ENCODE measurements at places on chromosomes 3 and 15. TPM values are rescaled to one million over a fixed set of nuclear protein-coding genes. Genes with fewer than 3 reads are reported as not detected.
A peak's percentile ranks its signal among the peaks of the same experiment; 100 is the strongest.

GRCh38 chr15:39232512-39232911 is 348.4 kb upstream of the THBS1 start:
- no peaks in the 10 kb centered on the region for H3K36me3 ChIP-seq
- H3K27ac ChIP-seq: no peak overlapping the region
- H3K4me1 ChIP-seq: no peaks in the 10 kb centered on the region
- no peaks in the 10 kb centered on the region for H3K27me3 ChIP-seq
- DNase-seq: no peak

Gene CYP19A1
- total RNA-seq: 0.69 TPM

- no peak overlapping the region for H3K4me3 ChIP-seq
- DNase-seq: no peak
- H3K36me3 ChIP-seq: no peaks in the 10 kb centered on the region
- no peak overlapping the region for H3K27ac ChIP-seq
- H3K4me1 ChIP-seq: peaks cover 11% of the 10 kb centered on the region
Observed at GRCh38 chr3:169363318-169364265, 299.9 kb downstream of the MECOM start.

- no peak overlapping the region for H3K4me3 ChIP-seq
- no peak overlapping the region for H3K27ac ChIP-seq
- H3K4me1 ChIP-seq: peaks cover 9% of the 10 kb centered on the region
- DNase-seq: no peak
- no peaks in the 10 kb centered on the region for H3K36me3 ChIP-seq
Observed at GRCh38 chr15:36024031-36024688, 478.2 kb upstream of the DPH6 start.

DNA sequence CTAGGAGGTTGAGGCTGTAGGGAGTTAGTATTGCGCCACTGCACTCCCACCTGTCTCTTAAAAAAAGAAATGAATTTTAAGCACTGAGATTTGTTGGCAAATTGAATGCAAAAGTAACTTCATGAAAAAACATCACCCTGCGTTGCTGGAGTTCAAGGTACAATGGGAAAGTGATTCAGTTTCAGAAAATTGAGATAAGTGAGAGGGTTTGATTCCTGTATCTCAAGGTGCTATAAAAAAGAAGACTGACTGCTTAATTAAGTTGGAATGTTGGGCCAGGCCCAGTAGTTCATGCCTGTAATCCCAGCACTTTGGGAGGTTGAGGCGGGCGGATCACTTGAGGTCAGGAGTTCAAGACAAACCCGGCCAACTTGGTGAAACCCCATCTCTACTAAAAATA is 39.1 kb downstream of the IQGAP1 start:
- H3K4me1 ChIP-seq: peaks cover 5% of the 10 kb centered on the region
- no peaks in the 10 kb centered on the region for H3K36me3 ChIP-seq
- no peak overlapping the region for H3K27ac ChIP-seq
- no peaks in the 10 kb centered on the region for H3K27me3 ChIP-seq
- H3K4me3 ChIP-seq: no peak overlapping the region

- no peaks in the 10 kb centered on the region for H3K4me1 ChIP-seq
- H3K36me3 ChIP-seq: no peaks in the 10 kb centered on the region
- no peak overlapping the region for H3K4me3 ChIP-seq
- no peak overlapping the region for H3K27ac ChIP-seq
- H3K27me3 ChIP-seq: peaks cover 9% of the 10 kb centered on the region
Observed at GRCh38 chr15:93247466-93248121, 158.6 kb upstream of the RGMA start.

Gene P2RY1
- 4.6 TPM for total RNA-seq

Gene GRM7
- 1.1 TPM for total RNA-seq

GRCh38 chr15:22887157-22887951 is 48.9 kb downstream of the NIPA2 start:
- peaks cover 2% of the 10 kb centered on the region for H3K36me3 ChIP-seq
- no peaks in the 10 kb centered on the region for H3K27me3 ChIP-seq
- DNase-seq: peak; percentile 42
- H3K27ac ChIP-seq: no peak overlapping the region

- H3K4me1 ChIP-seq: no peaks in the 10 kb centered on the region
- H3K27ac ChIP-seq: no peak overlapping the region
- no peaks in the 10 kb centered on the region for H3K27me3 ChIP-seq
- DNase-seq: no peak
- no peaks in the 10 kb centered on the region for H3K36me3 ChIP-seq
- H3K4me3 ChIP-seq: no peak overlapping the region
Observed at GRCh38 chr3:187902936-187903335, 157.7 kb upstream of the BCL6 start.

Gene CLDN16
- total RNA-seq: 0.18 TPM

GRCh38 chr3:39150803-39151631 is 2.4 kb downstream of the CSRNP1 start:
- H3K27ac ChIP-seq: peak overlapping the region; percentile 96
- H3K4me3 ChIP-seq: no peak overlapping the region
- H3K4me1 ChIP-seq: peaks cover 58% of the 10 kb centered on the region
- no peaks in the 10 kb centered on the region for H3K27me3 ChIP-seq
- DNase-seq: peak; percentile 79

- no peak overlapping the region for H3K4me3 ChIP-seq
- no peaks in the 10 kb centered on the region for H3K27me3 ChIP-seq
- DNase-seq: no peak
- H3K27ac ChIP-seq: peak overlapping the region; percentile 65
- peaks cover 69% of the 10 kb centered on the region for H3K4me1 ChIP-seq
- H3K36me3 ChIP-seq: no peaks in the 10 kb centered on the region
Observed at GRCh38 chr3:16904423-16905417, 20.0 kb downstream of the PLCL2 start.

- no peaks in the 10 kb centered on the region for H3K27me3 ChIP-seq
- no peaks in the 10 kb centered on the region for H3K4me1 ChIP-seq
- no peak overlapping the region for H3K27ac ChIP-seq
- H3K4me3 ChIP-seq: no peak overlapping the region
Observed at GRCh38 chr3:72151465-72152238, 366.7 kb upstream of the PROK2 start.

Gene ADGRG7
- 46.5 TPM for total RNA-seq

GRCh38 chr15:69138963-69139362 is 21.5 kb upstream of the GLCE start:
- H3K27ac ChIP-seq: no peak overlapping the region
- no peaks in the 10 kb centered on the region for H3K27me3 ChIP-seq
- no peak overlapping the region for H3K4me3 ChIP-seq
- H3K36me3 ChIP-seq: no peaks in the 10 kb centered on the region

DNA sequence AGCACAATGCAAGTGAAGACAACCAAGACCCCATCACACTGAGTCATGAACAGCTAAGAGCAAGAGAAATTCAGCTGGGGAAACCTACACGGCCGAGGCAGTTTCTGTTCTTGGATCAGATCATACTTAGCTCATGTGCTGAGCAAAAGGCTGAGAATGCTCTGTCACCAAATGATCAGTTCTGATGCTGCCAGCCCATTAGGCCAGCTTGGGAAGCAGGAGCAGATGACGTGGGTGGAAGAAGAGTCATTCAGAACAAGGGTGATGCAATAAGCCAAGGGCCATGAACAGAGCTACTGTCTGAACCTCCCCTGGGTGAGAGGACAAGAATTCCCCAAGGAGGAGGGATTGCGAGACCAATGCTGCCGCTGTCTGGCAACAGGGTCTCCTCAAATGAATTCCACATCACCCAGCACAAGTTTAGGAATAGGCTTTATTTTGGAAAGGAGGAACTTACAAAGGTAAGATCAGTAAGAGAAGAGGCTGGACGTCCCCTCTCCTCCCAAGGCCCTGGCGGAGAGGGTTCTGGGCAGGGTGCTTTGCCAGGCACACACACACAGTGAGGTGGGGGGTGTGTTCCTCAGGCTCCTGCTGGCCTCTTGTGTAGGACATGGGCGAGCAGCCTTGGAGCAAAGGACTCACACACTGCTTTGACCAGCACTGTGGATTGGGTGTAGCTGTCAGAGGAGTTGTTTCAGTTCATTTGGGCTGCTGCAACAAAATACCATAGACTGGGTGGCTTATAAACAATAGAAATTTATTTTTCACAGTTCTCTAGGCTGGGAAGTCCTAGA is 65.6 kb upstream of the CTXND1 start:
- DNase-seq: peak; percentile 87
- H3K36me3 ChIP-seq: no peaks in the 10 kb centered on the region
- no peaks in the 10 kb centered on the region for H3K27me3 ChIP-seq
- no peak overlapping the region for H3K27ac ChIP-seq
- no peaks in the 10 kb centered on the region for H3K4me1 ChIP-seq

Gene WDR49
- 0.95 TPM for total RNA-seq

DNA sequence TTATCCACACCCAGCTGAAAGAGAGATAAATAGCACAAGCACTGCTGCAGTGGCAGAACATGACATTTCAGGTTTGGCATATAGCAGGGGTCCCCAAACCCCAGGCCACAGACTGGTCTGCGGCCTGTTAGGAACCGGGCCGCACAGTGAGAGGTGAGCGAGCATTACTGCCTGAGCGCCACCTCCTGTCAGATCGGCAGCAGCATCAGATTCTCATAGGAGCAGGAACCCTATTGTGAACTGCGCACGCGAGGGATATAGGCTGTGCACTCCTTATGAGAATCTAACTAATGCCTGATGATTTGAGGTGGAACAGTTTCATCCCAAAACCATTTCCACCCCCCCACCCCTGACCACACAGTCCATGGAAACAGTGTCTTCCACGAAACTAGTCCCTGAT is 54.6 kb downstream of the CCR4 start:
- H3K4me3 ChIP-seq: no peak overlapping the region
- H3K27ac ChIP-seq: no peak overlapping the region
- peaks cover 8% of the 10 kb centered on the region for H3K36me3 ChIP-seq
- peak; percentile 33 for DNase-seq

DNA sequence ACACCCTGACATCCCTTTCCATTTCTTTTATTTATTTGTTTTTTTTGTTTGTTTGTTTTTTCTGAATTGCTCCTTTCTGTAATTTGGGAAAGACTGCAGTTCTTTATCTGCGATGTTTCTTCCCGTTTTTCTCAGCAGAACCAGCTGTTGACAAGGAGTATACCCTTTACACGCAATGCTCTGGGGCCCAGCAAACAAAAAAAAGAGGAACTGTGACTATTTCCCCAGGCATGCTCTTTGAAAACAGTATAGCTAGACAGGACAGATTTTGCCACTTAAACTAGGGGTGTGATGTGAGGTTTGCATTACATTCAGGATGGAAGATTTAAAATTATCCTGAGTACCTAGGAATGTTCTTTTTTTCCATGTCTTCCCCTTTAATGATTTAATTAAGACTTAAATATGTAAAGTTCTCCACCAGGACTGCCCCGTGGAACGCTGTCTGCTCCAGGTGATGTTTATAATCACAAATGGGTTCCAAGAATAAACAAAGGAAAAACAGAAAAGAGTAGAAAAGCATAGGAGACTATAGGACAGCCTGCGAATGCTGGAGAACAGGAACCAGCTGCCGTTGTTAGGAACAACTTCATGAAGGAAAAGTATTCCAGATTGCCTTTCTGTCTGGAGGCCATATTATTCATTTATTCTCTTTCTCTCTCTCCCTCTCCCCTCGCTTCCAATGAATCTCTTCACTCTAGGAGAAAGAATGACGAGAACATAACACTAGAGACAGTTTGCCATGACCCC is 43.3 kb downstream of the TGFBR2 start:
- peaks cover 7% of the 10 kb centered on the region for H3K4me1 ChIP-seq
- no peak overlapping the region for H3K27ac ChIP-seq
- peaks cover 20% of the 10 kb centered on the region for H3K36me3 ChIP-seq
- H3K4me3 ChIP-seq: no peak overlapping the region

DNA sequence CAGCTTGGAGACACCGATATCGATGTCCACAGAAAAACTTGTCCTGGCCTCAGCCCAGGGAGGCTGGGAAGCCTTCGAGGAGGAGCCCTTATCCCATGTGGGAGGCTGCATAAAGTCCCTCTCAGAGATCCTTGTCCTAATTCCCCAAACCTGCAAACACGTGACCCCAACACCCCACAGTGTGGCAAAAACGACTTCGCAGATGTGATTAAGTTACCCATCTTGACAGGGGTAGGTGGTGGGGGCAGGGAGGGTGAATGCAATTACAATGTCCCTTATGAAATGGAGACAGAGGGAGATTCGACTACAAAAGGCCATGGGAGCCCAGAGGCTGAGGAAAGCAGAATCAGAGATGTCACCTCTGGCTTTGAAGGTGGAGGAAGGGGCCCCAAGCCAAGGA is 2.3 kb upstream of the TLR9 start:
- no peak for DNase-seq
- H3K4me1 ChIP-seq: no peaks in the 10 kb centered on the region
- peaks cover 14% of the 10 kb centered on the region for H3K36me3 ChIP-seq

DNA sequence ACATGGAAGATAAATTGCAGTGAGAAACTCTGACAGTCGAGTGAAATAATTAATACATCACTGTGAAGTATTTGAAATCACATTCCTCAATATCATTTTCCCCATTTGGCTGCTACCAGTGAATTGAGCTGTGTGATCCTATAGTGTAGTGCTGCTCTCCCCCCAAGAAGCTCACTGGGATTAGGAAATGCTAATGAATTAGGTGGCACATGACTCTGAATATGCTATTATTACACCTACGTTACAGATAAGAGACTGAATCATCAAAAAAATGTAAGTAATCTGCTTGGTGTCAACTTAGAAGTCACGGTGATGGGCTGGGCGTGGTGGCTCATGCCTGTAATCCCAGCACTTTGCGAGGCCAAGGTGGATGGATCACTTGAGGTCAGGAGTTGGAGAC is 34.7 kb upstream of the SYNM start:
- no peaks in the 10 kb centered on the region for H3K36me3 ChIP-seq
- H3K4me3 ChIP-seq: no peak overlapping the region
- H3K27ac ChIP-seq: no peak overlapping the region
- no peak for DNase-seq
- no peaks in the 10 kb centered on the region for H3K4me1 ChIP-seq

DNA sequence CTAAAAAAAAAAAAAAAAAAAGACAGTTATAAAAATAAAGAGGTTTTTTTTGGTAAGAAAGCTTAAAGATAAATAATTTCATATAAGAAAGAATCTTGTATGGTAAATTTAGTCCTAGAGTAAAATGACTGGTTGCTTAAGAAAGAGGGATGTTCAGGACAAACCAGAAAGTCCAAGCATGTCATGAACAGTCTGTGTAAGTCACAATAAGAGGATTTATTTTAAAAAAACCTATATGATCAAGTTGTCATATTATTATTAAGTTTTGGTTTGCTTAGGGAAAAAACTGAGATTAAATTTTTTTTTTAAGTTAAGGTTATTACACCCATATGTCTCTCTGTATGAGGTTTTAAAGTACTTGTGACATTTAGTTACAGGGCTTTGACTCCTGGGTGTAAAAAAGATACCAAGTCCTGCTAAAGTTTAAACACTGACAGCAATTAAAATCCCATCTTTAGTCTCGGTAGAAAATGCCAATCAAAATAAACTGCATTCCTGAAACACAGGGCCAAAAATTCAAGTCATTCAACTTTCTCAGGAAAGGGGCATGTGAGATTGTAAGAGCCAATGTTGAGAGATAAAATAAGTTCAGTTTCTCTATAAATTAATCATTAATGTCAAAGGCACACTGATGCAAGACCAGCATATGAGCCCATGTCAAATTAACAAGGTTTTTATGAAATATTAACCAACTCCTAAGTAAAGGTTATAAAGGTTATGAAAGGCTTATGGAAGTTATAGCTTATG is 8.5 kb upstream of the BDH1 start:
- H3K4me1 ChIP-seq: no peaks in the 10 kb centered on the region
- no peak overlapping the region for H3K27ac ChIP-seq
- no peaks in the 10 kb centered on the region for H3K36me3 ChIP-seq
- no peak for DNase-seq
- H3K27me3 ChIP-seq: no peaks in the 10 kb centered on the region
